Activated T-helper 1 cell treated with anti-CD3 and anti-CD28 coated beads, Interleukin-2, amount 50 U/mL, for 16 hours (primary cell): ENCODE measurements at places on chromosomes 6 and 20.

DNA sequence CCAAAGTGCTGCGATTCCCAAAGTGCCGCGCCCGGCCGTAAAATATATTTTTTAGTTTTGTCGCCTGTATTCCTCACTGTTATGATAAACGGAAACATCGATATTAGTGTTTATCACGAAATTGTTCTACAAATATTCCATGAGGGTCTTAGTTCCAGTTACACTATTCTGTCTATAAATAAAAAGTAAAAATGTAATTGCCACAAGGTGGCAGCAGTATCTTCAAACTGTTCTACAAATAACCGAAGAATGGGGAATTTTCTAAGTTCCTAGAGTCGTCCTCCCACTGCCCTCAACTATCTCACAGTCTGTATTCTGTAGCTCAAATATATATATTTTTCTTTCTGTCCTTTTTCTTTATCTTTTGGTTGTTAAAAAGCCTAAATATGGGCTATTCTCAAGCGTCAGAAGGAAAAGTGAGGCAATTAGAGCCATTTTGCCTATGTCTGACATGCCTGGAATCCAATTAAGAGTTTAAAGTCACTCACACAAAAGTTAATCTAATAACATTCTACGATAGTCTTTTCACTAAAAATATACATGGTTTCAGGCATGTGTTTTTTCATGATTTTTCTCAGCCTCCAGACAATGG lies 14.2 kb upstream of the FAM162B start:
- DNase-seq, result no peak

DNA sequence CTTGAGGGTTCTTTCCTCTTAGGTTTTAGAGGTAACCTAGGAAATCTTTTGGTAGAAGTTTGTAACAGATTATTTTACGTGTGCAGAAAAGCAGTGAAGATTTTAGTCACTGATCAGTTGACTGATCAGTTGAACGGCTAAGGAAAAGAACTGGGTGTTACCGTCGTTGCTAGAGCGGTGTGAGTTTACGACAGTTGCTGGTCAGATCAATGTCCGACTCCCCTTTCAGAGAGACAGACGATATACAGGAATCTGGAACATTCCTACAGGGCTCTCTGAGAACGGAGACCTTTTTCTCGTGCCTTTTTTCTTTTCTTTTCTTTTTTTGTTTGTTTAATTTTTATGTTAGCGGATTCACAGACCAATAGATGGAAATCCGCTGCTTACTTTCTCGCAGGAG lies 132.1 kb upstream of the ZNF184 start:
- no peak for DNase-seq

DNA sequence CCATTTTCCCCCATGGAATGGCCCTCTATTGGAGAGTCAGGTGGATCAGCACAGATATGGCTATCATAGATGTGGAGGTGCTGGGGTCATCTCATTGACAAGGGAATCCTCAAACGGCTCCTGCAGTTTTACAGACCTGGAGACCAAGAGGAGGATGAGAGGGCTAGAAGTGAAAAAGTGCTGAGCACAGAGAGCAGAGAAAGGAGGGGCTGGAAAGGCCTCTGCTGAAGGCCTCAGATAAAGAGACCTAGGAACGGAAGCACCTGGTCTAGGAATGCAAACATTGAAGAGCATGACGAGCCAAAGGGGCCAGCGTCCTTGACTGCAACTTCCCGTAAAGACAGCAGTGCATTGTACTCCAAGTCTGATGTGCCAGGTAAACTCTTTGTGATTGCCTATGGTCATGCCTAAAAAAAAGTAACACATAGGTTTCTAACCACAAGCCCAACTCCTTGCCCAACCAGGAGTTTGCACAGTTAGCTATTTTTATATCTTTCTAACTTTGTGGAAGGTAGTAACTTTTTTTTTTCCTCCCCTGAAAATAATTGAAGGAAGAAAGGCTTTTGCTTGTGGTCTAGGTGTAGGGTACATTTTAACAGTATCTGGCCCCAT lies 15.2 kb downstream of the RSPH4A start:
- DNase-seq, result no peak

DNA sequence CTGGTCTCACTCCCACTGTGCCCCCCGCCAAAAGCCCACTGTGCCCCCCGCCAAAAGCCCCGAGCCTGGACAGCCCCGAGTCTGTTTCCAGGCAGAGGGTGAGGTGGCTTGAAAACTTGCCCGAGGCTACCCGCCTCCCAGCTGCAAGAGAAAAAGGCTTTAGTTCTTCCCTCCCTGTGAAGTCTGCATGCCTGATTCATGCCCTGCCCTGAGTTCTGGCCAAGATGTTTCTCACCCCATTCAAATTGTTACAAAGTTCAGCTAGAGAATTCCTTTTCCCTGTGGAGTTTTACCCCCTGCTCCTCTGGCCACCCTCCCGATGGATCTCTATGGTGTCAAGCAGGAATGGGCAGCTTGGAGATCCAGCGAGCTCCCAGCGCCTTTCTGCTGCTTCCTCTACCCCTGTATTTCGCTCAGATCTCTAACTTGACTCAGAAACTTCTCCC lies 298.8 kb upstream of the MAP3K7 start:
- DNase-seq, result no peak

DNA sequence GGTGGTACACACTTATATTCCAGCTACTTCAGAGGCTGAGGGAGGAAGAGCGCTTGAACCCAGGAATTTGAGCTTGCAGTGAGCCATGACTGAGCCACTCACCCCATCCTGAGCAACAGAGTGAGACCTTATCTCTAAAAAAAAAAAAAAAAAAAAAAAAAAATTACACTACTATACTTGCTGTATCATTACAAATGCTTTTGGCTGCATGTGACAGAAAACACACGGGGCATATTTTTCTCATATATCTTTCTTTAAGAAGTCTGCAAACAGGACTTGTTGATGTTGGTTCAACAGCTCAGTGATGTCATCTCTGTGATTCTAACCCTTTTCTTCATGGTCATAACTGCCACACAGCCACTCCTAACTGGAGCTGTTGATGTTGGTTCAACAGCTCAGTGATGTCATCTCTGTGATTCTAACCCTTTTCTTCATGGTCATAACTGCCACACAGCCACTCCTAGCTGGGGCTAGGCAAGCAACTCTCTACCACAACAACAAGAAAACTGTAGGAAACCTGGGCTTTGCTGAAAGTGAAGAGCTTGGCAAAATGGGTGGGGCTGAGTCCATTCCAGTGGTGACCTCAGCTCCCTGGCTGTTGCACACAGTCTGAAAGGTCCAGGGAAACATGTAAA lies 19.8 kb downstream of the MTFR2 start:
- DNase-seq, result no peak

DNA sequence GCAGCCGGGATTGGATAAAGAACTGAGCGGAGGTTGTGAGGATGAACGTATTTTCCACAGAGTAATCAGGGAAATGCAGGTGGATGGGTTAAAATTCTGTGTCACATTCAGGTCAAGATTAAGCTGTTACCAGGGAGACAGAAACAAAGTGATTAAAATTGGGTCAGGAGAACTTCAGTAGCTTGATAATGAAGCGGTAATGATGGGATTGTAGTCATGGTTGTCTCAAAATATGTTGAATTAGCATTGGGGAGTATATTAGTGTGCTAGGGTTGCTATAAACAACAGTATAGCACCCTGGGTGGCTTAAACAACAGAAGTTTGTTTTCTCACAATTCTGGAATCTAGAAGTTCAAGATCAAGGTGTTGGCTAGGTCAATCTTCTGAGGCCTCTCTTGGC lies 155.5 kb downstream of the GJA1 start:
- no peak for DNase-seq

DNA sequence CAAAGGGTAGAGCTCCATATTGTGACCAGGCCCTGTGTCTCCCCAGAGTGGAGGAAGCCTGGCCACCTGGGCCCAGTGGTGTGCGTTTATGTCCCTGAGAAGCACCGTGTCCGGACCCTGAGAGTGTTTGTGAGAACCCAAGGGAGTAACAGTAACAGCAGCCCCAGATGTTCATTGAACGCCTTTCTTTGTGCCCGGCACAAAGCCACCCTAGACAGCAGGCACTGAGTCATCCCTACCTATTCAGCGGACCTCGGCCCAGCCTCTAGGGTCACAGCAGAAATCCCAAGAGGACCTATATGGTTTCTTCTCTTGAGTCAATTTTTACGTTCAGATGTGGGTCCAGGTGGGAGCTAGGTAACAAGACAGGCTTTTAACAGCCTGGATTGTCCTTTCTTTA lies 24.5 kb downstream of the BCAS4 start:
- no peak for DNase-seq
